ENCODE measurements at places on chromosomes 13 and 19.

GRCh38 chr19:19342086-19343015 is 21.7 kb downstream of the MAU2 start:
- H3K36me3 ChIP-seq: peaks cover 34% of the 10 kb centered on the region
- no peak for DNase-seq
- H3K27ac ChIP-seq: no peak overlapping the region
- H3K4me1 ChIP-seq: no peaks in the 10 kb centered on the region

DNA sequence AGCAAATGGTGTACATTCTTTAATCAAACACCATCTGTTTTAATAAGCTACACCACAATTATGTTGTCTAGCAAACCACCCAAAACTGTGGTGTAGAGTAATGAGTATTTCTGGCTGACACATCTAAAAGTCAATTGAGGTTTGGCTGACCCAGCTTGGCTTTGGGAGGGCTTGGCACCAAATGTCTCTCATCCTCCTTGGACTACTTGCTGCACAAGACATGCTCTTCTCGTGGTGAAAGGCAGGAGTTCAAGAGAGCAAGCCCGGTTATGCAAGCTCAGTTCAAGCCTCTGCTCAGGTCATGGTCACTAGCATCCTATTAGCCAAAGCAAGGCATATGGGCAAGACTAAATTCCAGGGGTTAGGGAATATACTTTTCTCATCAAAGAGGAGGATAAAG is 37.1 kb downstream of the LACC1 start:
- no peak for DNase-seq
- no peaks in the 10 kb centered on the region for H3K27me3 ChIP-seq
- no peak overlapping the region for H3K4me3 ChIP-seq
- H3K27ac ChIP-seq: no peak overlapping the region
- H3K4me1 ChIP-seq: no peaks in the 10 kb centered on the region

- H3K27ac ChIP-seq: no peak overlapping the region
- DNase-seq: no peak
- no peak overlapping the region for H3K4me3 ChIP-seq
- H3K27me3 ChIP-seq: no peaks in the 10 kb centered on the region
- H3K36me3 ChIP-seq: no peaks in the 10 kb centered on the region
- H3K4me1 ChIP-seq: peaks cover 37% of the 10 kb centered on the region
Measured at GRCh38 chr19:40286971-40287421, 1.9 kb upstream of the AKT2 start.

DNA sequence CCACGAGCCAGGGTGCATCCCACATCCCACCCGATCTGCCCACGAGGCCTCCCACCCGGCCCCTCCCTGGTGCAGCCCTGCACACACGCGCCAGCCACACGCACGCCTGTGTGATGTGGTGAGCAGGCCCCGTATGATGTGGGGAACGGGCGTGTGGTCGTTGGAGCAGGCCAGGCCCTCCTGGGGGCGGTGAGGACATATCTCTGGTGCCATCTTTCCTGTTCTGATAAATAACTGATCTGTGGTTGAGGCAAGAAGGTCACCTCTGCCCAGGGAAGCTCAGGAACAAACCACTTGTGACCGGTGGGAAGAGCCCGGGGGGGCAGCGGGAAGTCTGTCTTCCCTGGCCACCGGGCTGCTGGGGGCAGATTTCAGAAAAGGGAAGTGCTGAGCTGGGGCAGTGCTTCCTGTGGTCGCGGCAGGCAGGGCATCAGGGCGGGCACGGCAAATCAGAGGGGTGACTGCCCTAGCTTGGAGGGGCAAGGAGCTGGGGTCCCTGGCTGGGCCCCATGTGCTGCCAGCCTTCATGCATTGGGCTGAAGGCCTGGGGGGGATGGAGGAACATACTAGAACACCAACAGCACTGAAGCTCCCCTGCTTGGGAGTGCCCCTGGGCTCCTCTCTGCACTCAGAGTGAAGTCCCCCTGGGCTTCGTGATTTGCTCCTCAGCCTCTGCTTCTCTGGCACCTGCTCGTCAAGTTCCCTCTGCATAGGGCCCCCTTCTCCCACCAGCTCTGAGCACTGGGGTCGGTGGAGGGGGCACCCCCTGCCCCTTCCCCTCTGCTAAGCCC is 35.2 kb upstream of the SLC7A10 start:
- no peak overlapping the region for H3K27ac ChIP-seq
- peaks cover 24% of the 10 kb centered on the region for H3K27me3 ChIP-seq
- no peaks in the 10 kb centered on the region for H3K4me1 ChIP-seq
- H3K36me3 ChIP-seq: no peaks in the 10 kb centered on the region

GRCh38 chr19:44745341-44745831 is 3.1 kb upstream of the BCL3 start:
- no peaks in the 10 kb centered on the region for H3K27me3 ChIP-seq
- H3K36me3 ChIP-seq: no peaks in the 10 kb centered on the region
- no peak overlapping the region for H3K4me3 ChIP-seq
- peaks cover 4% of the 10 kb centered on the region for H3K4me1 ChIP-seq
- no peak overlapping the region for H3K27ac ChIP-seq

GRCh38 chr19:16790051-16790450 is 39.1 kb upstream of the SIN3B start:
- no peaks in the 10 kb centered on the region for H3K36me3 ChIP-seq
- no peak overlapping the region for H3K4me3 ChIP-seq
- no peak overlapping the region for H3K27ac ChIP-seq
- no peak for DNase-seq
- H3K27me3 ChIP-seq: peaks cover 2% of the 10 kb centered on the region
- H3K4me1 ChIP-seq: no peaks in the 10 kb centered on the region

- no peaks in the 10 kb centered on the region for H3K4me1 ChIP-seq
- H3K27ac ChIP-seq: no peak overlapping the region
- H3K27me3 ChIP-seq: no peaks in the 10 kb centered on the region
- H3K4me3 ChIP-seq: no peak overlapping the region
- no peak for DNase-seq
- H3K36me3 ChIP-seq: peaks cover 2% of the 10 kb centered on the region
Measured at GRCh38 chr19:9640956-9641355, 19.9 kb upstream of the ZNF561 start.

- no peaks in the 10 kb centered on the region for H3K27me3 ChIP-seq
- H3K36me3 ChIP-seq: no peaks in the 10 kb centered on the region
- no peak overlapping the region for H3K27ac ChIP-seq
- DNase-seq: no peak
- no peak overlapping the region for H3K4me3 ChIP-seq
- no peaks in the 10 kb centered on the region for H3K4me1 ChIP-seq
Measured at GRCh38 chr13:79990048-79990447, 350.9 kb downstream of the SPRY2 start.

DNA sequence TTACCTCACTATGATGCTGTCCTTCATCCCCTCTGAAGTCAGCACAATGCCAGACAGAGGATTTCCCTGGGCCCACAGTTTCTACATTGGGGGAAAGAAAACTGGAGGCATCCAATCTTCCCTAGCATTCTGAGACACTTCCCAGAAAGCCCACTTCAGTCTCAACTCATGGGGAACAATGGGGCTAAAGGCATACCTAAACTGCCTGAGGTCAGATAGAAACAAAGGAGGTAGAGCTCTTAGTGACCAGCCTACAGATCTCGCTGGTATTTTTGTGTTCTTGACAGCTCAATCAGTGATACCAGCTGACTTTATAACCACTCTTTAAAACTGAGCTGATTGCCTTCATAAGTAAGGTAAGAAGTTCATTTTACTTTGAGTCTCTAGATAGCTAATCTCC is 881.0 kb upstream of the GPC6 start:
- H3K36me3 ChIP-seq: no peaks in the 10 kb centered on the region
- no peak overlapping the region for H3K4me3 ChIP-seq
- H3K4me1 ChIP-seq: no peaks in the 10 kb centered on the region
- no peaks in the 10 kb centered on the region for H3K27me3 ChIP-seq
- H3K27ac ChIP-seq: no peak overlapping the region
- no peak for DNase-seq

- H3K27ac ChIP-seq: no peak overlapping the region
- H3K4me1 ChIP-seq: no peaks in the 10 kb centered on the region
- H3K27me3 ChIP-seq: no peaks in the 10 kb centered on the region
Measured at GRCh38 chr13:35930665-35931631, 200.2 kb downstream of the DCLK1 start.

- H3K27me3 ChIP-seq: no peaks in the 10 kb centered on the region
- peak overlapping the region; percentile 79 for H3K4me3 ChIP-seq
- peaks cover 2% of the 10 kb centered on the region for H3K4me1 ChIP-seq
- no peak for DNase-seq
Measured at GRCh38 chr19:17510220-17510993, 1.0 kb upstream of the PGLS start.

GRCh38 chr19:17149393-17150135 is 65.6 kb upstream of the USE1 start:
- no peak for DNase-seq
- peaks cover 25% of the 10 kb centered on the region for H3K36me3 ChIP-seq
- no peaks in the 10 kb centered on the region for H3K27me3 ChIP-seq

GRCh38 chr13:28685892-28686291 is 27.0 kb downstream of the POMP start:
- H3K36me3 ChIP-seq: no peaks in the 10 kb centered on the region
- H3K4me3 ChIP-seq: no peak overlapping the region
- no peaks in the 10 kb centered on the region for H3K4me1 ChIP-seq
- no peak for DNase-seq

GRCh38 chr13:23680845-23681669 is 110.8 kb downstream of the TNFRSF19 start:
- no peak for DNase-seq
- no peak overlapping the region for H3K27ac ChIP-seq
- H3K4me3 ChIP-seq: no peak overlapping the region
- H3K27me3 ChIP-seq: no peaks in the 10 kb centered on the region
- H3K36me3 ChIP-seq: no peaks in the 10 kb centered on the region

- no peak overlapping the region for H3K27ac ChIP-seq
- no peaks in the 10 kb centered on the region for H3K36me3 ChIP-seq
- DNase-seq: no peak
- no peaks in the 10 kb centered on the region for H3K27me3 ChIP-seq
- no peaks in the 10 kb centered on the region for H3K4me1 ChIP-seq
Measured at GRCh38 chr19:28008695-28009094, 1204.3 kb downstream of the UQCRFS1 start.

GRCh38 chr19:35511337-35511736 is 2.1 kb downstream of the DMKN start:
- peaks cover 61% of the 10 kb centered on the region for H3K27me3 ChIP-seq
- no peak overlapping the region for H3K27ac ChIP-seq
- H3K36me3 ChIP-seq: no peaks in the 10 kb centered on the region
- no peaks in the 10 kb centered on the region for H3K4me1 ChIP-seq
- DNase-seq: no peak
- H3K4me3 ChIP-seq: no peak overlapping the region

DNA sequence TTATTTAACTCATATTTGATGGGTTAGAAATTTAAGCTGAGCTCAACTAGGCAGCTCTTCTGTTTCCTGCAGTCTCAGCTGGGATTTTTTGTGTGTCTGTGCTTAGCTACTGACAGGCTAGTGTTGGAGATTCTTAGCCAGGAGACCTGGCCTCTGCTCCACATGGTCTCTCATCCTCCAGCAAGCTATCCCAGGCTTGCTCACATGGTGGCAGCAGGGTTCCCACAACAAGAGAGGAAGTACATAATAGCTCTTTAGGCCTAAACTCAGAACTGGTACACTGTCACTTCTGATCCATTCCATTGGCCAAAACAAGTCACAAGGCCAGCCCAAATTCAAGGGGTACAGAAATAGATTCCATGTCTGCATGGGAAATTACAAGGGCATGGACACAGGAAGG is 406.2 kb downstream of the SUCLA2 start:
- no peaks in the 10 kb centered on the region for H3K4me1 ChIP-seq
- no peaks in the 10 kb centered on the region for H3K27me3 ChIP-seq
- H3K27ac ChIP-seq: no peak overlapping the region
- no peak overlapping the region for H3K4me3 ChIP-seq
- DNase-seq: no peak

GRCh38 chr19:42093505-42093904 is 17.5 kb downstream of the ZNF574 start:
- no peak overlapping the region for H3K4me3 ChIP-seq
- H3K27ac ChIP-seq: no peak overlapping the region
- peaks cover 30% of the 10 kb centered on the region for H3K4me1 ChIP-seq
- H3K27me3 ChIP-seq: no peaks in the 10 kb centered on the region
- H3K36me3 ChIP-seq: peaks cover 40% of the 10 kb centered on the region
- DNase-seq: no peak

DNA sequence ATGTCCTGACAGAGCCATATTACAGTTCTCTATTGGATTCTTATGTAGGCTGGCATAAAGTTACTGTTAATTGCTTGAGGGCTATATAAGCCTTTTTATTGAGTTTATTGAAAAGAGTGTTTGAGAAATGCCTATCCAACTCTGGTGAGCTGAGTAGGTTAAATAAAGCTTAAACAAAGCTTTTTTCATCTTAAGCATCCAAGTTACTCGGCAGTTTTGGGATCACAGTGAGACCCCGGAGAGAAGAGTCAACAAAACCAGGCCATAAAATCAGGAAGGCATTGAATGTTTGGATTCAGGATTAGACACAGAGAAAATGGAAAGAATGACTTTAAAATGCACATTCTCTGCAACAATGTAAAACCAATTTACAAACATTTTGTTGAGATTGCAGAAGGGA is 588.5 kb downstream of the DACH1 start:
- H3K4me3 ChIP-seq: no peak overlapping the region
- no peak for DNase-seq
- H3K27me3 ChIP-seq: no peaks in the 10 kb centered on the region
- H3K4me1 ChIP-seq: no peaks in the 10 kb centered on the region
- H3K27ac ChIP-seq: no peak overlapping the region
- H3K36me3 ChIP-seq: no peaks in the 10 kb centered on the region

- no peak for DNase-seq
- H3K4me1 ChIP-seq: peaks cover 2% of the 10 kb centered on the region
- H3K36me3 ChIP-seq: no peaks in the 10 kb centered on the region
- no peak overlapping the region for H3K27ac ChIP-seq
- H3K27me3 ChIP-seq: no peaks in the 10 kb centered on the region
- no peak overlapping the region for H3K4me3 ChIP-seq
Measured at GRCh38 chr19:3225677-3226093, 1.2 kb downstream of the CELF5 start.

- no peak overlapping the region for H3K4me3 ChIP-seq
- no peak overlapping the region for H3K27ac ChIP-seq
- peaks cover 14% of the 10 kb centered on the region for H3K36me3 ChIP-seq
- no peaks in the 10 kb centered on the region for H3K27me3 ChIP-seq
- no peaks in the 10 kb centered on the region for H3K4me1 ChIP-seq
Measured at GRCh38 chr13:112850273-112850672, 118.7 kb upstream of the MCF2L start.

- no peaks in the 10 kb centered on the region for H3K27me3 ChIP-seq
- no peak overlapping the region for H3K27ac ChIP-seq
- no peak for DNase-seq
Measured at GRCh38 chr13:69585656-69586055, 522.0 kb upstream of the ATXN8OS start.
